CMK (cell line): ENCODE measurements at places on chromosomes 6 and 20.

DNA sequence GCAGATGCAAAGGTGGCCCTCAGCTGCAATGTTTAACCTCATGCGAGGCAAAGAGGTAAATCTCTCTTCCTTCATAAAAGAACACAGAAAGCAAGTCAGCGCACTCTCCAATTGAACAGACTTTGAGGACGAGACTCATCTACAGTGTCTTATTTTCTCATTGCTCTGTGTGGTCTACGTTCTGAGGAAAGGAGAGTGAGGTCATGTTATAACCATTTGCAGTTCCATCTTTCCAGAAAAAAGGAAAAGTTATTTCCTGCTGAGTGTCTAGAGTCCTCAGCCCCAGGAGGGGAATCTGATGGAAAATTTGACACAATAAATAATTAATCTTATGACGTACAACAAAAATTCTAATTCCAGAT lies 35.6 kb upstream of the THBS2 start:
- DNase-seq: no peak

GRCh38 chr6:77463861-77464494 lies 687 bp upstream of the HTR1B start:
- DNase-seq: no peak

DNA sequence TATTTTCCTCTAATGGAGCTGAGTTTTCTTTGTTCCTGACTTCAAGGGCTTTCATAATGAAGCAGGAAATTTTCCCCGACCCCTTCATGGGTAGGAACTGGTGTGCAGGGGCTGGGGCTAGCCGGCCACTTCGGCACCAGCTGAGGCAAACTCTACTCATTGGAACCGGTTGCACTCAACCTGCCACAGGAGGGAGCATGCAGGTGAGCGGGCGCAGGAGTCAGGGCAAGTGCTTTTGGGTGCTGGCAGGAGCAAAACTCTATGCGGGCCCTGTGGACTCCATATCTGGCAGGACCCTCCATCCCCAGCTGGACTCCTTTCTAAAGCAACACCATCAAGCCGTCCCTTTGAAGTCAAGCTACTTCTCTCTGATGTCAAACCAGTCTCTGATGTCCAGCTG lies 244.2 kb downstream of the EPM2A start:
- no peak for DNase-seq

- DNase-seq: no peak
Measured at GRCh38 chr6:167401525-167402194, 76.8 kb downstream of the TTLL2 start.

DNA sequence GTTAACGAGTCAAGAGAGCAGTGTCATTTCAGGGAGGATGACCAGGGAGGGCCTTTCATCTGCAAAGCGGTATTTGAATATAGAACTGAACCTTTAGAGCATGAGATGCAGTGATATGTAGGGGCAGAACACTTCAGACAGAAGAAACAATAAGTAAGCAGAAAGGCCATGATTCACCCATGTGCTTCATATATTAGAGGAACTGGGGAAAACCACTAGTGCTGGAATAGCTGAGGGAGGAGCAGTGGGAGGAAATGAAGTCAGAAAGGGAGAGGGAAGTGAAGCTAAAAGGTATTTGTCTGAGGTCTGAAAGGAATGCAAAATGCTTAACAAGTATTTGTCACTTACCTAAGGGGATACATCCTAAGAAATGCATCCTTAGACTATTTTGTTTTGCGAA lies 391.2 kb downstream of the ADGRB3 start:
- DNase-seq: no peak

DNA sequence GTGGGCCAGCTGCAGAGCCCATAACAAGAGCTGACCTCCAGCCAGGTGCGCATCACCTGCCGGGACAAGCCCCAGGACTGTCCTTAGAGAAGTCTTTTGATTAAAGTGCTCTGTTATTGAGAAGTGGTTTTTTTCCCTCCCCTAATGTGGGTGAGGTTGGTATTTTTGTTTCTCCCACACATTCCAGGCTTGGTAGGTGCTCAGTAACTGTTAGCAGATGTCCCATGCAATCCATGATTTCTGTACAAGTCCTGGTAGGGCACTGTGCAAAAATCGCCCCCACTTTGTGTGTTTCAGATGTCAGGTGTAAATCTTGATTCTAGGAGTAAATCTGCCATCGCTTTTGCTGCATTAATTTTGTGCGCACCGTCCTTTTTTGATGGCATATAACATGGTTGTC lies 4.7 kb downstream of the FAM210B start:
- DNase-seq: no peak

- DNase-seq: peak; percentile 95
Measured at GRCh38 chr20:35541783-35542662, at the start of gene ERGIC3. Gene ERGIC3, plus strand, starts transcription at chr20:35542078. Its CDS starts 20 bp downstream, at chr20:35542098.

- DNase-seq: no peak
Measured at GRCh38 chr6:37965964-37966676, 146.6 kb downstream of the ZFAND3 start.

DNA sequence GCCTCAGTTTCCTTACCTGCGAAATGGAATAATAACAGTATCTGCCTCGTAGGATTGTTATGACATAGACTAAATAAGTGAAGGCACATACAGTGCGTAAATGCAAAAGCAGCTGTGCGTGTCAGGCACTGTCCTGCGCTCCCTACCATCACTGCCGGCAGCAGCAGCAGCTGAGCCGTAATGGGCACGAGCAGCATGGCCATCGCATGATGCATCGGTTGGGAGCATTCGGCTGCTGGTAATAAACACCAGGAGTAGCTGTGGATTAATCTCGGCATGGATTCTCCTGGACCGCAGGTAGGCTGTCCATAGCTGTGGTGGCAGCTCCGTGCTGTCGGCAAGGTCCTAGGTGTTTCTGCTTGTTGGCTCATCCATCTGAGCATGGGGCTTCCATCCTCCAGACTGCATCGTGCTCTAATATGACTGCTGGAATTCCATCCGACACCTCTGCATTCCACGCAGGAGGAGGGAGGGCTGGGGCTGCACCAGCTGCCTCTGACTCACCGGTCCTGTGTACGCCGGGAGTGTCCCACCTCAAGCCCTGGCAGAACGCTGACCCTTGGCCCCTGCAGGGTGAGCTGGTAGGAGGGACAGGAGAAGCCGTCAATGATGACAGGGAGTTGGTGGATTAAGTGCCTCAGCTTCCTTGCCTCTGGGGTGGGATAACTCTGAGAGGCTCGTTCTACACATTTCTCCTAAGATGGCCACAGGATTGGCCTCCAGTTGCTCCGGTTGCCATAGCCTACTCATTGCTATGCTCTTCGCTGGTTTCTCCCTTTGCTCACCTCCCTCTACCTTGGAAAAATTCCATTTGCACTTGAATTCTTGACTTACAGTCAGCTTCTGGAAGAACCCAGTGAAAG lies 100.9 kb upstream of the PMEPA1 start:
- DNase-seq: no peak

- no peak for DNase-seq
Measured at GRCh38 chr6:25628471-25629197, 23.4 kb upstream of the SCGN start.

DNA sequence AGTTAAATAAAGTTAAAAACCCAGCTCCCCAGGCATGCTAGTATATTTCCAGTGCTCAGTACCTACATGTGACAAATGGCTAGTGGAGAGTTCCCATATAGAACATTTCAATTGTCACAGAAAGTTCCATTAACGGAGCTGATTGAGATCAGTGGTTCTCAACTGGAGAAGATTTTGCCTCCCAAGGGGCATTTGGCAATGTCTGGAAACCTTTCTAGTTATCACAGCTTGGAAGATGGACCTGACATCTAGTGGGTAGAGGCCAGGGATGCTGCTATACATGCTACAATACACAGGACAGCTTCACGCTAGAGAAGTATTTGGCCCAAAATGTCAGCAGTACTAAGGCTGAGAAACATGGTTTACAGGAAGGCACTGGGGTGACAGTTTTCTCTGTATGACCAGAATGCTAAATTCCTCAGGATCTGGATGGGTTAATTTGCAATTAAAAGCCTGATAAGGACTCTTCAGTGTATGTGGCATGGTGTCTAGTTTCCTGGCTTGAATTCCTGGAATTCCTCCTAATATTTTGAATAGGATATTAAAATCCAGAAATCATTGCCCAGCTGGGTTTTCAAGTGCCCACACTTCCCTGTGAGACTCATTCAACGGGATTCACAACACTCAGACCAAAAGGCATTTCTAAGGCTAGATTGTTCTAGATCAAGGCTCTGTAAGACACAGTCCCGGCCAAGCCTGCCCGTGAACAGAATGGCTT lies 84.7 kb upstream of the SALL4 start:
- no peak for DNase-seq

DNA sequence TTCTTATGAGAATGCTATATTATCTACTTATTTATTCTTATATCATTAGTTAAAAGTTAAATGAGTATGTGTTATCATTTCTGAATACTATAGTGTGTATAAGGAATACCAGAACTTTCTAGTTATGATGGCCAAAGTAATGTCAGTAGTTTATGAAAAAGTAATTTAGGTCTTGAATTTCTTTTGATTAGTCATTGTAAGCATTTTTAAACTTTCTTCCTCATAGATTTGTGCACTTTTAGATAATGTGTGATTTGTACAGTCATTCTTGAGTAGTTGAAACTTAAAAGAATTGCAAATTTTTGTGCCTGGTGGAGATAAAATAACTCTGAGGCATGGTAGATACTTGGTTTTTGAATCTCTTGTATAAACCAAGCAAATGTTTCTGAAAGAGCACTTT lies 311.3 kb downstream of the CDKAL1 start:
- no peak for DNase-seq

DNA sequence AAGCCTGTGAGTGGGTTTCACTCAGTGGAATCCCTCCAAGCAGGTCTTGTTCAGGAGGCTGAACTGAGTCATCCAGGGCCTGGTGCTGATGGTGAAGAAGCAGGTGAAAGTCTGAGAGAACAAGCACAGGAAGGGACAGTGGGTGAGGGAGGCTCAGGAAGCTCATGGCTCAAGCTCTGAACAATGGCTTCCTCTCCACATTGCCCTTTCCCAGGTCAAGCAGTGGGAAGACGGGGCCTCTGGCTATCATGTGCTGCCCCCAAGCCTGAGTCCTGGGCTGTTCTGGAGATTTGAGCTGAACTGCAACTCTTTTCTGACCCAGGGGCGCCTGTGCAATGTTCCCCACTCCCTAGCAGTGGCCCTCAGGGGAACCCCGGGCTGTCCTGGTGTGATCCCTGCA lies 3.4 kb downstream of the CST9L start:
- no peak for DNase-seq

DNA sequence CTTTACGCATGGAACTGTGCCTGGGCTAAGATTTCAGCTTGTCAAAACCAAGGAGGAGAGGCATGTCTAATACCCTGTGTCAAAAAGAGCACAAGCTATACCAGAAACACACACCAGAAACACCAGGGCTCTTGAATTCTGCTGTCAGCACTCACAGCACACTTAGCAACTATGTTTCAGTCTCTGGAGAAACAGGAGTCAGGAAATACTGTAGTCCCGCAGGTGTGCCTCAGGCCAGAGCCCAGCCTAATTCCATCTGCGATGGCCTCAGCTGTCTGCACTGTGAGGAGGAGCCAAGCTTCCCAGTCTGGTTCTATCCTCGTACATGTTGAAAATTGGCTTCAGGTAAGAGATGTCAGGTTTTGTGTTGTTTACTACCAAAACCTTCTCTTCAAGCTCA lies 31.6 kb downstream of the MTRES1 start:
- DNase-seq: no peak

DNA sequence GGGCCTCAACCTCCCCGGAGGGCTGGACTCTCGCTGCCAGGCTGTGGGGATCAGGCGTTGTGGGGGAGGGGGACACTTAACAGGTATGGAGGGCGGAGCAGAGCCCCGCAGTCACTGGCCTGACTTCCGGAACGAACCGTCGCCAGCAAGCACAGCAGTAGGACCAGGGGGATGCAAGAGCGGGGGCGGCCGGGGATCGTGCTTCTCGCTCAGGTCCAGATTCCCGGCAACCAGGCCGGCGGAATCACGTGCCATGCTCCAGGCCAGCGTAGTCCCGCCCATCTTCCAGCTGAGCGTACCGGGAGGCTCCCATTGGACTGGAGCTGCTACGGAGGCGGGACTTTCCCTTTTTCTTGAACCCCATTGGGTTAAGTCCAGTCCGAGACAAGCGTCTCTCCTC lies 10.0 kb upstream of the POU5F1 start:
- no peak for DNase-seq

- no peak for DNase-seq
Measured at GRCh38 chr6:138297761-138298298, 79.5 kb upstream of the PBOV1 start.

DNA sequence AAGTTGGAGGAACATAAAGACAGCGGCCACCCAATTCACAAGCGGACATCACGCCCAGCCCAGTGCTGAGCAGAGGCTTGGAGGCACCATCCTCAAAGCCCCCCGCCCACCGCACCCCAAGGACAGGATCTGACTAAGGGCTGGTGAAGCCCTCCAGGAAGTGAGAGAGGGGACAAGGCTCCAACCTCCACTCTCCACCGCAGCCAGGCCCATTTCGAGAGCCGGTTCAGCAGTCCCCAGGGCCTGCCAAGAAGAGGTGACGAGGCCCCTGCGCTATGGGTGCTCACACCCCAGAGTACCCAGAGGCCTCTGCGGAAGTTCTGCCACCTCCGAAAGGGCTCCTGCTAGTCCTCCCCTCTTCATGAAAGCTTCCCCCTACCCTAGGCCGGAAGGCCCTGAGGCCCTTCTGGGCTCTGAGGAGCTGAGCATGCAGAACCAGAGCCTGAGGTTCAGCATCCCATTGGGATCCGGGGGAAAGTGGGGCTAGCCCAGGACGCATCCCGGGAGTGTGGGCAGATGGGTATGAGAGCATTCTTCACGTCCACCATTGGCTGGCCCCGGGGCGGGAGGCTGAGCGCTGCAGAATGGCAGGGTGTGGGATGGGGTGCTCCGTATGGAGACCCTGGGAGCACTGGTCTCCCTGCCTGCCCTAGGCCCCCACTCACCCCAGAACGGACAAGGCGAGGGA lies 2.5 kb downstream of the GRM4 start:
- no peak for DNase-seq

GRCh38 chr20:45951925-45952834 lies 17.7 kb downstream of the PCIF1 start:
- DNase-seq: no peak

- no peak for DNase-seq
Measured at GRCh38 chr6:42250274-42250931, 32.7 kb upstream of the MRPS10 start.

GRCh38 chr6:169213814-169214520 lies 39.7 kb downstream of the THBS2 start:
- DNase-seq: no peak

- DNase-seq: no peak
Measured at GRCh38 chr6:35354361-35355135, 12.2 kb downstream of the PPARD start.

GRCh38 chr6:156699017-156699421 lies 78.2 kb upstream of the ARID1B start:
- no peak for DNase-seq

DNA sequence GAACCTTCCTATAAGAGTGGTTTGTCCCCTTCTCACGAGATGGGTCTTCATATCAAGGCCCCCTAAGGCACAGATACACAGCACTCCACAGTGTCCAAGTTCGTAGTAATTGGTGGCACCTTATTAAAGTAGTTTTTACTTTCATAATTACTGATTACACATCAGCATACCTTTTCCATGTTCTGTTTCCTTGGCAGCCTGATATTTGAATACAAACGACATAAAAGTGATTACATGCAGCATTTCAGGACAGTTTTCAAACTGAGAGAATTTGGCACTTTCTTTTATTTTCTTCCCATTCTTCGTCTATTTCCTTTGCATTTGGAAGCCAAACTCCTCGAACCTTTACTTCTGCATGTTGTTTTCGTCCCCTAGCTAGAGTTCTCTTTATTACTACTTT lies 139.7 kb downstream of the MTHFD1L start:
- no peak for DNase-seq
